ENCODE measurements at places on chromosomes 6 and 20. TPM values are rescaled to one million over a fixed set of nuclear protein-coding genes. Genes with fewer than 3 reads are reported as not detected.

GRCh38 chr6:119348096-119348747 is 1.3 kb downstream of the MAN1A1 start:
- DNase-seq: peak; percentile 76

GRCh38 chr6:123150076-123150475 is 154.0 kb downstream of the CLVS2 start:
- no peak for DNase-seq

- DNase-seq: peak; percentile 67
Observed at GRCh38 chr6:39309942-39310531, 4.2 kb downstream of the KCNK17 start.

DNA sequence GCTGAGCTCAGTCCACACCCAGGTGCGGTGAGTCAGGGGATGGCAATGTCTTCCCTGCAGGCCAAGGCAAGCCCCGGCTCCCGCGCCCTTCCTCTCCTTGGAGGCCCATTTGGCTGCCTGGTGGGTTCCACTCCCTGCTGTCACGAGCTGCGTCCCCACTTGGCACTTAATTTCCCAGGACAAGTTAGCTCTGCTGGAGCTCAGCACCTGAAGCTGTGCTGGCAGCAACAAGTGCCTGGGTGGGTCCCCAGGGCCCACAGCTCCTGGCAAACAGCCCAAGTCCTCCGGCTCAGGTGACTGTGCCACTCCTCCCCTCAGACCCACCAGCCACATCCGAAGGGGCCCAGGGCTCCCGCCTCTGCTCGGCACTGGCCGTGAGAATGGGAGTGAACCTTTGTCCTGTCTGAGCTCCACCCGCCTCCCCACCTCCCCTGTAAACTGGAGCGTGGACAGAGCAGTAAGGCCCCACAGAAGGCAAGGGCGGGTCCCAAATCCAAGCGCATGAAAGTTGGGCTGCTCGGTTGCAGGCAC is 16.9 kb downstream of the LAMA5 start:
- DNase-seq: no peak

GRCh38 chr6:133408543-133408942 is 167.4 kb downstream of the EYA4 start:
- DNase-seq: no peak

DNA sequence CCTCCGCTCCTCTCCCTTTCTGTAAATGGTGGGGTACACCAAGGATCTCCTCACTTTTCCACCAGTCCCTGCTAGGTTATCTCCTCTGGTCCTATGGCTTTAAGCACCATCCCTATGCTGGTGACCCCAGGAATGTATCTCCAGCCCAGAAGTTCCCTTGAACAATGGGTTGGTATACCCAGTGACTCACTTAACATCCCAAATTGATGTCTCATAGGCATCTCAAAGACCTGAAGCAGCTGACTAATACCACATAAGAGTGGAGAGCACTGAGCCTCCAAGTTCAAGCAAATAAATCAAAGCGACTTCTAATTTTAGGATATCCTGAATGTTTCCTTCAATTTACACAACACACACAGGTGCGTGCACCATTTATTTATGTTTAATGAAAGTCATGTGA is 48.3 kb downstream of the ADGRF1 start:
- DNase-seq: no peak

The NOX3 gene
- total RNA-seq: not detected

Data from mucosa of descending colon (tissue), 3 donors.